Kidney (tissue), 22 donors: ENCODE measurements at places on chromosomes 1 and 21. TPM values are rescaled to one million over a fixed set of nuclear protein-coding genes. Genes with fewer than 3 reads are reported as not detected.
A peak's percentile ranks its signal among the peaks of the same experiment; 100 is the strongest.

DNA sequence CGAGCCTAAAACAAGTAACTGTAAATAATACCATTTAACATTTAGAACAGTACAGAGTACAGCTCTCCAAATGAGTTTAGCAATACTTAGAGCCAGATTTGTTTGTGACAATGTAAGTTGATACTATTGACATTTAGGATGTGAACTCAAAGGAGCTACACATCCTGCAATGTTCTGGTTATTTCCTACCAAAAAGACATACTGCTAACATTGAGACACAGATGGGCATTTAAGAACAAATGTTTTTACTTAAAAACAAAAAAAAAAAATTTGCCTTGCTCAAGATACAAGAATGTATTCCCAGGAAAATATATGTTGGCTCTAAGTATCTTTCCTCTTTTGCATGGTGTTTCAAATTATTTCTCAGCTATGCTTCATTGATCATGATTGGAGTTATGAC is 1464.8 kb upstream of the PRMT6 start:
- DNase-seq, result no peak
- no peak overlapping the region for H3K4me3 ChIP-seq
- no peaks in the 10 kb centered on the region for H3K27me3 ChIP-seq
- H3K4me1 ChIP-seq, result no peaks in the 10 kb centered on the region
- H3K36me3 ChIP-seq, result no peaks in the 10 kb centered on the region

KCNJ15 gene
- polyA plus RNA-seq, result 102 TPM

GRCh38 chr1:233251201-233251720 is 44.3 kb downstream of the PCNX2 start:
- no peak overlapping the region for H3K4me3 ChIP-seq
- peaks cover 3% of the 10 kb centered on the region for H3K36me3 ChIP-seq
- H3K4me1 ChIP-seq, result no peaks in the 10 kb centered on the region
- H3K27me3 ChIP-seq, result no peaks in the 10 kb centered on the region

DNA sequence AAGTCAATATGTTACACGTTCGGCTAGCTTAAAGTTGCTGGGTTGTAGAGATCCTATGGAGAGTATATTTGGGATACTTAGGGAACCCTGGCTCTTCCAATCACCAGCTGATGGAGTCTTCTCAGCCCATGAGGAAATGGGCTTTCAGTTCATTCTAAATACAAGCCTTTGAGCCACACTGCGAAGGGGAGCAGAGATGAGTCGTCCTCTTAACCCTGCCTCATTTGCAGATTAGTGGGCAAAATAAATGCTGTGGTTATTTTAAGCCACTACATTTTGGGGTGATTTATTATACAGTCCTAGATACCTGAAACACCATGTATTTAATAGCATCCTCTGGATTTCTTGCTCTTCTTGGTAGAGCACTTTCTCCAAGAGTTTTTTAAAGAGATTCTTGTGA is 19.0 kb upstream of the VCAM1 start:
- H3K27me3 ChIP-seq, result no peaks in the 10 kb centered on the region
- H3K27ac ChIP-seq, result no peak overlapping the region
- no peaks in the 10 kb centered on the region for H3K36me3 ChIP-seq
- no peak overlapping the region for H3K4me3 ChIP-seq

CCDC190 gene
- not detected for polyA plus RNA-seq

DNA sequence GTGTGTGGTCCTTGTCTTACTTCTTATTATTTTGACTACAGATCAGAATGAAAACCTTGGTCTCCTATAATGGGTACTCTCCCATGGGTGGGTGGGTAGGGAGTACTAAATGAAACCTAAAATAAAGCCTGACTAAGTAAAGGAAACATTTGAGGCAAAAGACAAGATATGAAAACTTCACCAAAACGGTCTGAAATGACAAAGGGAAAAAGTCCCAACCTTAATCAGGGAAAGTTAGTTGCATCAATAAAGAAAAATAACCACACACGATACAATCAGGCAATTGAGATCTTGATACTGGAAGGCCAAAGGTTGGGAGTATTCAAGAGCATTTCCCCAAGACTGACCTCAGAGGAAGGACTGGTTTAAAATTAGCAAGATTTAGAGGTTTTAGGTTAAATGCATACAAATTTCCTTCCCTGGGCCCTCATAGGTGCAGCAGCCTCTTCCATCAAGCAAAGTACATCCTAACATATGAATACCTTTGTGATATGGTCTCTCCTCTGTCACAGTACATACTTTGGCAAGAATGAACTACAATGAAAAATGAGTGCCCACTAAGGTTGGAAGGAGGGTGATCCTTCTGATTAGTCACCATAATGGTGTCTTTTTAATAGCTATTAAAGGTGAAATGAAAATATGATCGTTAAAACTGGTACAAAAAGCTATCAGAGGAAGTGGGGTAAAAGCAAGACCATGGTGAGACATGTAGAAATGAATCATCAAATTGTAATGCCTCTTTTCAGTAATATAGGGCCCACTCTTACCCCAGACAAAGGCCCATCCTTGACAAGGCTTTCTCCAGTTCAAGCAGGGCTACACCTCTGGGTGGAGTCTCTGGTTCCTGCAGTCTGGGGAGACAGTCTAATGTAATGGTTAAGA is 15.3 kb upstream of the TNFSF4 start:
- H3K27me3 ChIP-seq, result no peaks in the 10 kb centered on the region
- no peaks in the 10 kb centered on the region for H3K4me1 ChIP-seq
- H3K27ac ChIP-seq, result no peak overlapping the region
- no peak for DNase-seq
- H3K36me3 ChIP-seq, result no peaks in the 10 kb centered on the region
- H3K4me3 ChIP-seq, result no peak overlapping the region

GRCh38 chr1:101451888-101452287 is 215.1 kb downstream of the S1PR1 start:
- no peak for DNase-seq
- no peaks in the 10 kb centered on the region for H3K36me3 ChIP-seq
- no peak overlapping the region for H3K4me3 ChIP-seq
- H3K27me3 ChIP-seq, result no peaks in the 10 kb centered on the region
- H3K4me1 ChIP-seq, result no peaks in the 10 kb centered on the region
- no peak overlapping the region for H3K27ac ChIP-seq

DNA sequence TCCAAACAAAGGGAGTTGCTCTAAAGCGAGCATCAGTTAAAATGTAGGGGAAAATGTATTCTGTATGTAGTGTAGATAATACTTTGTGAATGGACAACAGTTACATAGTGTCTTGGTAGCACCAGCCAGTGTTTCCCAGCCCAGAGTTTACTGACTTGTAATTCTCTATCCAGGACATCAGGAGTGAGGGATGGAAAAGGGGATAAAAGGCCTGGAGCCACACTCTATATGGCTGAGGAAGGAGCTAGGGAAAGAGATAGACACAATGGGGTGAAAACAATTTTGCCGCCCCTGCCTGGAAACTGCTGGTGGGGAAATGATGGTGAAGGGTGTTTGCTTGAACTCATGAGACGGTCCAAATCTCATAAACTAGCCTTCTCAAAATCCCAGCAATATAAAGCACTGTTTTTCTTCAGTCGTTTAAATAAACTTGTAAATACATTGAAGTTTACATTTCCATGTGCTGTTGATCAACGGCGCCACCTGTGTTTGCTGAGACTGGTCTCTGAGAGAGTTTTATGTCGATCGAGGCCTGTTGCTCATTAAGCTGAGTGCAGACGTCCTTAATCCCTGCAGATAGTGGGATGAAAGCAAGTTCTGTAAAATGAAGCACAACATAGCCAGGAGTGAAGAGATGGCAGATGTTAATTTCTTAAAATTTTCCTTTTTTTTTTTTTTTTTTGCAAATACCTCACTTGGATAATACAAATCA is 27.9 kb upstream of the AGO1 start:
- no peaks in the 10 kb centered on the region for H3K27me3 ChIP-seq
- H3K27ac ChIP-seq, result no peak overlapping the region
- no peaks in the 10 kb centered on the region for H3K4me1 ChIP-seq
- DNase-seq, result no peak

DNA sequence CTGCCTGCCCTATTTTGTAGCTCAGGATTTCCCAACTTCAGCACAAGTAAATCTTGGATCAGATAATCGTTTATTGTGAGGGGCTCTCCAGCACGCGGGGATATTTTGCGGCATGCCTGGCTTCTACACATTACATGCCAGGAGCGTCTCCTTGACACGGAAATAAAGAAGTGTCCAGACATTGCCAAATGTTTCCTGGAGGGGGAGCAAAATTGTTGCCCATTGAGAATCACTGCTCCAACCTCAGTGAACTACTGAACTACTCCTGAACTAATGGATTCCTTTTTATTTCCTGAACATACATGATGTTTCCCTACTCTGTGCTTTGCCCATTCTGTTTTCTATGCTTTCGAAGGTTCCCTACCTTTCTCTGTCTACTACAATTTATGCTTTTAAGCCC is 1359.1 kb upstream of the ADGRL2 start:
- no peak overlapping the region for H3K27ac ChIP-seq
- DNase-seq, result no peak
- no peaks in the 10 kb centered on the region for H3K27me3 ChIP-seq
- H3K4me1 ChIP-seq, result no peaks in the 10 kb centered on the region
- H3K36me3 ChIP-seq, result no peaks in the 10 kb centered on the region

GRCh38 chr1:19212167-19212566 is 2.1 kb upstream of the UBR4 start:
- H3K27ac ChIP-seq, result no peak overlapping the region
- H3K36me3 ChIP-seq, result peaks cover 3% of the 10 kb centered on the region
- H3K4me1 ChIP-seq, result peaks cover 8% of the 10 kb centered on the region
- no peak for DNase-seq

DNA sequence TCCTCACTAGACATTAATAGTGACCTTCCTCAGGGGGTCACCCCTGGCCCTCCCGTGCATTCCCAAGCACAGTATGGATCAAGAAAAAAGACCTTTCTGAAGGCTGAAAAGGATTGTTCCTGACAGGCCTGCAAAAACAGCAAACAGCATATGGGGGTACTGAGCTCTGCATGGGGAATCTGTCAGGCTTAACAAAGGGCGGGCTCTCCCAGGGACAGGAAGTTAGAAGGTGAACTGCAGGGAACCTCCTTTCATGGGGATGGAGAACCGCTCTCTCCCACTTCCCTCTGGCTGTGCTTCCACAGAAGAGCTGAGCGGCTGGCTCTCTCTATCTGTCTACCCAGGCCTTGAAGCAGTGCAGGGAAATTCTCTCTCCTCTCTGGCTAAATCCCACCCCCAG is 91.7 kb downstream of the DTL start:
- H3K4me3 ChIP-seq, result no peak overlapping the region
- no peaks in the 10 kb centered on the region for H3K36me3 ChIP-seq
- no peaks in the 10 kb centered on the region for H3K27me3 ChIP-seq
- no peaks in the 10 kb centered on the region for H3K4me1 ChIP-seq
- H3K27ac ChIP-seq, result no peak overlapping the region

GRCh38 chr1:172146141-172146850 is 274.2 kb upstream of the C1orf105 start:
- H3K36me3 ChIP-seq, result no peaks in the 10 kb centered on the region
- DNase-seq, result no peak

- DNase-seq, result no peak
- no peaks in the 10 kb centered on the region for H3K27me3 ChIP-seq
- H3K36me3 ChIP-seq, result no peaks in the 10 kb centered on the region
- no peaks in the 10 kb centered on the region for H3K4me1 ChIP-seq
- H3K4me3 ChIP-seq, result no peak overlapping the region
These were observed 75.2 kb downstream of the FMO4 start for GRCh38 chr1:171389171-171389570.

SASS6 gene
- 1.1 TPM for polyA plus RNA-seq

GRCh38 chr1:48080331-48081255 is 83.4 kb upstream of the TRABD2B start:
- no peaks in the 10 kb centered on the region for H3K36me3 ChIP-seq
- peak overlapping the region; percentile 45 for H3K27ac ChIP-seq
- no peak for DNase-seq
- no peaks in the 10 kb centered on the region for H3K27me3 ChIP-seq

CHRNB2 gene
- polyA plus RNA-seq, result not detected

TRPM2 gene
- 2.0 TPM for polyA plus RNA-seq

DNA sequence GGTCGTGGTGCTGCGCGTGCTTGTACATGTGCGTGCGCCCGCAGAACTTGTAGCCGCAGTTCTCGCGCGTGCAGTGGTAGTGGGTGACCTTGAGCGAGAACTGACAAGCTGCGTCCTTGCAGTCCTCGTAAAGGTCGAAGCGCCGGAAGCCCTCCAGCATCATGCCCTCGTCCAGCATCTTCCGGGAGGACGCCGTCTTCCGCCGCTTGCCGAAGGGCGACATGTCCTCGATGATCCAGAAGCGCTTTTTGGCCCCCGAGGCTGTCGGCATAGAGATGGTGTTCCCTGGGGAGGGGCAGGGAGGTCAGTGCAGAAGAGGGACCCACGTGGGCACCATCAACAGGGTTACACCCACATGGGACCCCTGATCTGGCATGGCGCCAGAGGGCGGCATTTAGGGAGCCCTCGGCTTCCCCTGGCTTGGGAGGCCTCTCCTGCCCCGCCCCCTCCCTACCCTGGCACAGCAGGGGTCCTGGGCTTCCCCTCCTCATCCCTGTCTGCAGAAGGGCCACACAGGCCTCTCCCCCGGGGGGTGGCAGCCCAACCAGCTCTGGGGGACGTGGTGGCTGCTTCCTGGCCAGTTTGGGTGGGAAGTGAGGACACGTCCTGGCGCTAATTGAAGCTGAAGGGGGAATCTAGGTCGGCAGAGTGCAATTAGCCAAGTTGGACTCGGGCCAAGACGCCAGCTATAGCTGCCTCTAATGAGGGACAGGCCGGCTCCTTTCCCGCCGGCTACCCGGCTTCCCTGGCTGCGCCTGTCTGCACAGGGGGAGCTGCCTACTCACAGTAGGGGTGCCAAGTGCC is 156.5 kb downstream of the CASZ1 start:
- no peaks in the 10 kb centered on the region for H3K27me3 ChIP-seq
- no peaks in the 10 kb centered on the region for H3K4me1 ChIP-seq
- H3K27ac ChIP-seq, result no peak overlapping the region
- DNase-seq, result no peak
- H3K4me3 ChIP-seq, result no peak overlapping the region

KIAA1614 gene
- polyA plus RNA-seq, result 5.4 TPM

GRCh38 chr1:116335850-116336624 is 37.0 kb upstream of the ATP1A1 start:
- no peak for DNase-seq
- H3K27ac ChIP-seq, result no peak overlapping the region
- no peaks in the 10 kb centered on the region for H3K27me3 ChIP-seq

DNA sequence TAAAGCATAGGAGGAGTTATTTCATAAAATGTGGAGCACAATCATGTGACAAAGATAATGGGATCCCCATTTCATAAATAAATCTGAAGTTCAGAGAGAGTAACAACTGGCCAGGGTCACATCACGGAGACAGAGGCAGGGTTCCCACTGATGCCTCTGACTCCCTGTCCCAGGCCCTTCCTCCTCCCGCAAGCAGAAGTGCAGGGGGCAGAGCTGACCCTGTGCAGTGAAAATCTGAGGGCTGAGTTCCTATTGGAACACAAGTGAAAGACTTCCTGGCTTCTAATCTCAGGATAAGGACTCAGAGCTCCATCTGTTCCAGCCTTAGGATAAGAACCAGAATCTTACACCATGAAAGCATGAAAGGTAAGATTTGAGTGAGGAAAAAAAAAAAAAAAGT is 22.0 kb downstream of the SELL start:
- no peaks in the 10 kb centered on the region for H3K36me3 ChIP-seq
- no peak overlapping the region for H3K4me3 ChIP-seq
- no peak for DNase-seq
- no peaks in the 10 kb centered on the region for H3K27me3 ChIP-seq
